ENCODE measurements at places on chromosomes 5 and 9.

GRCh38 chr5:171975262-171975876, 31.1 kb downstream of the FBXW11 start:
- DNase-seq = no peak

GRCh38 chr5:62647241-62647640, 68.6 kb downstream of the LRRC70 start:
- no peak for DNase-seq

DNA sequence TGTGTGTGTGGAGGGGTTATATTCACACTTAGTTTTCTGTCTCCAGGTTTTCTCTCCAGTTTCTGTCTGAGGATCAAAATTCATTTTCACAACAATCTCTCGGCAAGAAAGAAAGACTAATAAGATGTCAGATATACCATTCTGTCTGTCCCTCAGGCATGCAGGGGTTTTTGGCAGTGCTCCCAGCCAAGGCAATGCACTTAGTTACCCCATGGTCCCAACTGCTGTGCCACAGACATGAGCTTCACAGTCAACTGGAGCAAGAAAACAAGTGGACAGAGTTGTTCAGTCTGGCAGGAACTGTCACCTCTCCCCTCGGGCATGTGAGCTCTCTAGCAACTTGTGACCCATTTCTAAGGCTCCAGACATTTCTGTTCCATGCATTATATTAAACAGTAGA, 101.7 kb upstream of the LHFPL2 start:
- DNase-seq = no peak

DNA sequence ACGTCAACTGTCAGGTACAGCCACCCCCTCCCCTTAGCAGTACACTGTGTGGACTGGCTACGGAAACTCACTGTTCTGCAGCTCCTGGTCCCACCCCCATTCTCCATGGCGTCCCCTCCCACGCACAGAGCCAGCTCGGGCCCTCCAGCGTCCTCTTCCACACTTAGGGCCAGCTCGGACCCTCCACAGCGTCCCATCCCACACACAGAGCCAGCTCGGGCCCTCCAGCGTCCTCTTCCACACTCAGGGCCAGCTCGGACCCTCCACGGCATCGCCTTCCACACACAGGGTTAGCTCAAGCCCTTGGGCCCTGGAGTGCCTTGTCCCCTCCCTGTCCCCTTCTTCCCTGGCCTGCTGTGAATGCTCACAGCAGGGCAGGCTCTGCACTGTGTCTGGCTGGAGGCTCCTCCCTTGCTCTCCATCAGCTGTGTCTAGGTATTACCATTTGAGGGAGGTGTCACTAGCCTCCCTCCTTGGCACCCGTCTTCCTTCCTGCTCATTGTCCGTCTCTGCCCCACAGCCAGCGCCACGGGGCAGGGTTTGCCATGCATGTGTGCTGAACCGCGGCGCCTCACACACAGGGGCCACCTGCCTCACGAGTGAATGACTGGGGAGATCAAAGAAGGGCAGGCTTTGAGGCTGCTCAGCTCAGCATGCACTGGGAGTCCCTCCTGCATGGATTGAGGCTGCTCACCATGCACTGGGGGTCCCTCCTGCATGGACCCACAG, 78.5 kb upstream of the CACNA1B start:
- DNase-seq = no peak

DNA sequence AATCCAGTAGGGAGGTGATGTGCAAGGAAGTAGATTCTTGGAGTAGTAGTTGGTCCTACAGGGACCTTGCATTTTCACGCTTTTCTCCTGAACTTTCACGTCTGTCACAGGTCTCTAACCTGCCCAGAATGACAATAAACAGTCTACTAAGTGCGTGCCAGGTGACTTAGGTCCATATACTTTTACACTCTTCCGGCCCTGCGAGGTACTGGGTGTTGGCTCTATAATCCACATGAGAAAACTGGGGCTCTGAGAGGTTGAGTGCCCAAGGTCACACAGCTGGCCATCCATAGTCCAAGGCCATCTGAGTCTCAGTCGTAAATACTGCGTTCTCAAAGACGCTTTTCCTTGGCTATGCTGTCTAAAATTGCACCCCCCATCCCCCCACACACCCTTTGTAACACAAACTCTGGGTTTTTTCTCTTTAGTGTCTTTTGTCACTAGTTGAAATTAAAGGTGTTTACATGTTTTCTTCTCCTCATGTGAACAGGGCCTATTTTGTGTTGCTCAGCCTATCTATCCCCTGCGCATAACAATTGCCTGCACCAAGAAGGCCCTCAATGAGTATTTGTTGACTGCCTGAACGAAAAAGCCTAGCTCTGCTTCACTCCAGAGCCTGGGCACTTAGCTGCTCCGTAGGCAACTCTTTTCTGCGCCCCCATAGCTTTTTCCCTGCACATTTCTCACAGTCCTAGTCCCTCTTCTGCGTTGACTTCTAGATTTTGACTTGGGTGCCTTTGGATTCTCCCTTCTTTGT, 943 bp downstream of the SFXN1 start:
- DNase-seq = no peak

DNA sequence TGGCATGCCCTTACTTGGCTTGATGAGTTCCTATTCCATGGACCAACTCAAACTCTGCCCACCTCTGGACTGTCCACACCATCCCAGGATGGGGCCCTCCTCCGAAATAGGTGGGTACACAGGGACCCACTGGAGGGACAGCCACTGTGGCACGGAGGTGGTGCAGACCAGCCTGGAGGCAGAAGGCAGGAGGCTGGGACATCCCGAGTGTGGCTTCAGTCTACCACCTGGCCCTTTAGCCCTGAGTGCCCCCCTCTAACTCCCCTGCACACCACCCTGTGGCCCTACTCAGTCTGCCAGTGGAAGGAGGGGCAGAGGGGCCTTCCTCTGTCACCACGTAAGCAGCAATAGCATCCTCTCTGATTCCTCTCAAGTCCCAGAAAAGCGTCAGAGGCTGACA, 3.7 kb downstream of the IL3 start:
- no peak for DNase-seq

DNA sequence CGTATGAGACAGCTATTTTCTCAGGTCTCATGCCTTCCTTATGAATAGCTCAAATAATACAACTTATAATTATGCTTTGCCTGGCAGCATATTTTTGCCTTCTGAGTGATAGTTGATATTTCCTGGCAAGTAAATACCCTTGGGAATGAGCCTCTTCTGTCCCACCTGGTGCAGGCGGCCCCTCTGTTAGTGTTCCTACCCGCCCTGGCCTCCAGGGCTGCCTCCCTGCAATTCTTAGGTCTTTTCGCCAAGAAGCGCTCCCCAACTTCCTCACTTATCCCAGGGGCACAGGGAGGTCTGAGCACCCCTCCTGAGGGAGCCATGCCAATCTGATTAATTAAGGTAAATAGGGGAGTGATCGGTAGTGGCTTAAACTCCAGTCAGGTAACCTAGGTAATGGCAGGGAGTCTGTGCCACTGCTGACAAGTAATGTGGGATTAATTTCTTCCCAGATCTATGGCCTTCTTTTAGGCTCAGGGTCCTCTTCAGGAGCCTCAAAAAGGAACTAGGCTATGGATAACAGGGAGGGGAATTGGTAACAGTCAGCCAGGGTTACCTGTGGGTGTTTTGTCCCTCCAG, 81.5 kb downstream of the GALNT10 start:
- DNase-seq = no peak

GRCh38 chr5:15727375-15727774, 227.4 kb downstream of the FBXL7 start:
- no peak for DNase-seq

GRCh38 chr5:168988699-168989098, 312.2 kb downstream of the SLIT3 start:
- DNase-seq = no peak

DNA sequence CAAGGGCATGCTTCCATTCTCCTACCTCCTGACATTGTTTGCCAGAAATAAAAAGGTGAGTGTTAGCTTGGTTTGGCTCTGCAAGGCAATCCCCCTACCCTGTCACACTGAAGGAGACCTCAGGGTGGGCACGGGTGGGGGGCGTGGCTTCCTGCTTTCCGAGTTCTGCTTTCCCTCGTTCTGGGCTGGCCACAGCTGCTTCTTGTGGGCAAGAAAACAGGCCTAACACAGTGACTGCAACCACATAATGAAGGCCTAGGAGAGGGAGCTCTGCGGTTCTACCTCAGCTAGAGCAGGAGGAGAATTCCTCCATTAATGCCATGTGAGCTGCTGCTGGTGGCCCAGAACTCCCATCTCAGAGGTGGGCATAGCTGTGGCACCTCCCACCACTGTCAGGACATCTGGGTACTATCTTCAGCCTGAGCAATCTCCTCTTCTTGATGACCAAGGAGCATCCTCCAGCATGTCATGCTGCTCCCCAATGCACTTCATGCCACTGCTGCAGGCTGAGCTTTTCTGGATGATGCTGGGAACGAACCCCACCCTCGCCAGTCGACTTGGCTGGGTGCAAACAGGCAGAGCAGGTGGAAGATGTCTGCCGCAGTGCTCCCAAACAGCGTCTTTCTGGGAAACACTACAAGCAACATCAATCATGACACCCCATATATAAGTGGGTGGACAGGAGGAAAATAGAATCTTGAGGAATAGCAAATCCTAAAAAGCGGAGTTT, 139.5 kb upstream of the RAPGEF1 start:
- no peak for DNase-seq

- no peak for DNase-seq
These were observed 24.6 kb downstream of the PDZD2 start for GRCh38 chr5:31663519-31663918.

- DNase-seq = no peak
These were observed 247.5 kb downstream of the NSG2 start for GRCh38 chr5:174293006-174293405.

DNA sequence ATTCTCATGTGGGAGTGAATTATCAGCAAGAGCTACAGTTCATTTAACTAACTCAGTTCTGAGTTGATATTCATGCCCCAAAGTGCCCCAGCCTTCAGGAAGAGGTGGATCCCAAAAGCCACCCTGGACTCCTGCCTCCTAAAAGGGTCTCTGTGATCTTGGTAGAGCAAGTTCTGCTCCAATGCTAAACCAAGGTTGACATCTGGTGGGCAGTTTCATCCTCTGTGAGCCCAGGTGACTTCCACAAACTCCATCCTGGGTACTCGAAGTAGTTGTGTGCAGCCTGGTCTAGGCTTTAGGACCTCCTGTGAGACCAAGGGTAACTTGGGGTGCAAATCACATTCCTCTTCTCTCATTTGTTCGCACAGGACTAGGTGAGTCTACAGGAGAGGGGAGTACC, 816.8 kb downstream of the MTRR start:
- DNase-seq = no peak

DNA sequence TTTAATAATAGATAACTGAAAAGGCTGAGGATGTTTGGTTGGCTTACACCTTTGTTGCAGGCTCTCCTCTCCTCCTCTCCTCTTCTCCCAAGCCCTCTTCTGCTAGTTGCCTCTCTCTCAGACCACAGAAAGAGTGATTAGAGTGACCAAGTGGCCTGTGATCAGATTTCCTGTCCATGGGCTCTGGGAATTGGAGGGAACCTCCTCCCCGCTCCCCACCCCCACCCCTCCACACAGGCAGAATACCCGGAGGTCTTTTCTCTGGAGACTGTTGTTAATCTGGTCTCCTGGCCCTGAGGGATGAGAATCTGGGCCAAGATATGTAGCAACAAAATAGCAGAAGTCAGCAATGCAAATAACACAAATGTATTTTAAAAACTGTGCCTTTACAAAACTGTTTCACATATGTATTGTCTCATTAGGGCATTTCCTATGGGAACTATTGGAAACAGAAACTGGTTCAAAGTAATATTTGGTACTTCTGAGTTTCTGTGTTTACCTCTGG, 361.3 kb downstream of the NR2F1-AS1 start:
- DNase-seq = no peak

GRCh38 chr9:96117398-96118080, 184.4 kb downstream of the HSD17B3 start:
- DNase-seq = no peak

GRCh38 chr9:113800276-113800675, 75.8 kb upstream of the ZNF618 start:
- DNase-seq = no peak

- no peak for DNase-seq
These were observed 91.3 kb upstream of the KIF2A start for GRCh38 chr5:62214701-62215100.

DNA sequence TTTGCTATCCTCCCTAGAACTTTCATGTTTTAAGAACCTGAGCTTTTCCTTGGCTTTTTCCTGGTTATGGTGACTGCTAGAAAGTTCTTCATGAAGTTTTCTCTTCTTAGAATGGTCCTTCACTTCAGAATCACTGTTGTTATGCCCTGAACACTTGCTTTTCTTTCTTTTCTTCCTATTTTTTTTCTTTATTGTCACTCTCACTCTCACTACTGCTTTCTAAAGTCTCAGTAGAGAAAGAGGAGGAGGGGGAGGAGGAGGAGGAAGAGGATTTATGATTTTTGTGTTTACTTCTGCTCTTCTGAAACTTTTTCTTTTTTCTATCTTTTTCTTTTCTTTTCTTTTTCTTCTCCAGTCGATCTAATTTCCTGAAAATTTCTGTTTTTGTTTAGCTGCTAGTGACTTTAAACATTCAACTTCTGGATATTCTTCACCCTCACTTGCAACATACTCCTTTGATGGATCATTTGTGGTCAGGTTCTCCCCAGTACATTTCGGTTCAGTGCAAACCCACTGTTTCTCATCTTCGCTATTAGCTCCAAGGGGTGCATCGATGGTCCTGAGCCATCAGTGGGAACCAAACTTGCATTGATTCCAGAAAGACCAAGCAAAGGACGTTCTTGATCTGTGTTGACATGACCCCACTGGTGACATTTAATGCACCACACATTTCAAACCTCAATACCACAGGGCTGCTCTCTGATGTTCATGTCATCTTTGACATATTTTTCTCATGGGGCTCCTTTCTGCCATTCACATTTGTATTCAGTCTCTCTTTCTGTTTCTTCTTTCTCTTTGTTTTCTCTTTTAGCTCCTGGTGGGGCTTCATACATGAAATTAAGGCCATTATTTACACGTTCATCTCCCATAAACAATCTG, 81.6 kb upstream of the HAND1 start:
- DNase-seq = no peak

- no peak for DNase-seq
These were observed 10.2 kb downstream of the SARDH start for GRCh38 chr9:133727876-133728441.

DNA sequence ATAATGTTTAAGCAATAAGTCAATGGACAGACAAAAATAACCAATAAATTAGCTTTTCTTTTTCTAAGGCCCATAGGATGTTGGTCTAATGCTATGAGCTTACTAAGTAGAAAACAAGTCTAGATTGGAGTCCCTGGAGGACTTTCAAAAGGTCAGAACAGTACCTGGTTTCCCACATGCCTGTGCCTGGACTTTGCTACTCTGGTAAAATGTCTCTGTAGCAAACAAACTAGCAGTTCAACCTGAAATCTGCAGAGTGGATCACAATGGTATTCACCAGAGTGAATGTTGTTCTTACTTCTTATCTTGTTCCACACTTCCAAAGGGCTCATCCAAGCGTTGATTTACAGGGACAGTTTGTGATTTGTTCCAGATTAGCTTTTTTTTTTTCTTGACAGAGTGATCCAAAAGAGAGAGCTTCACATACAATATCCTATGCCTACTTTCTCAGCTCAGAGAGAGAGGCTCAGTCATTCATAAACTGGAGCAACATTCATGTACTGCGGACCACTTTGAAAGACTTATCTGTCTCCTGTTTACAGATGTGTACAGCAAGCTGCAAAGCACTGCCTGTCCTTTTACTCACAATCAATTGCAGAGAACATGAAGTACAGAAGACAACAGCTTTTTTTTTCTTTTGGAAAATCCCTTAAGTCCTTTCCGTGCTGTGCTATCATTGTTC, 466.1 kb downstream of the SPATA31D1 start:
- DNase-seq = no peak
